Spinal cord (tissue), 10 donors: ENCODE measurements at places on chromosomes 16 and 17. TPM values are rescaled to one million over a fixed set of nuclear protein-coding genes. Genes with fewer than 3 reads are reported as not detected.

KRTAP9-8 gene
- total RNA-seq: not detected

GRCh38 chr17:45874151-45874550 is 20.2 kb upstream of the MAPT start:
- no peak for DNase-seq

RASD1 gene
- 3.2 TPM for total RNA-seq

NOTUM gene
- 3.0 TPM for total RNA-seq

CLUH gene
- total RNA-seq: 21.2 TPM

- DNase-seq: no peak
Observed at GRCh38 chr17:78528541-78528940, 48.7 kb downstream of the DNAH17 start.

DNA sequence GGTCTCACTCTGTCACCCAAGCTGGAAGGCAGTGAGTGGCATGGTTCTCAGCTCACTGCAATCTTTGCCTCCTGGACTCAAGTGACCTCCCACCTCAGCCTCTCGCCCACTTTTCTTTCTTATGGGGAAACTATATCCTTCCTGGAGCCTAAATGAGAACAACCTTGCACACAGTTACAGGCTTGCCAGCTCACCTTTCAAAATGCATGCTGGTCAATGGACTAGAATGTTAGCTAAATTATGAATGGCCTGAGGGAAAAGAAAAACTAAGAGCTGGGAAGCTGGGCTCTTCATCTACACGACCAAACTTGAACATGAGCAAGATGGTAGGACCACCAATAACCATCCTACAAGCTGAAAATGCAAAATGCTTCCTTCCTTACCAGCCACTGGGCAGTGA is 10.6 kb upstream of the LHX1 start:
- no peak for DNase-seq

DNA sequence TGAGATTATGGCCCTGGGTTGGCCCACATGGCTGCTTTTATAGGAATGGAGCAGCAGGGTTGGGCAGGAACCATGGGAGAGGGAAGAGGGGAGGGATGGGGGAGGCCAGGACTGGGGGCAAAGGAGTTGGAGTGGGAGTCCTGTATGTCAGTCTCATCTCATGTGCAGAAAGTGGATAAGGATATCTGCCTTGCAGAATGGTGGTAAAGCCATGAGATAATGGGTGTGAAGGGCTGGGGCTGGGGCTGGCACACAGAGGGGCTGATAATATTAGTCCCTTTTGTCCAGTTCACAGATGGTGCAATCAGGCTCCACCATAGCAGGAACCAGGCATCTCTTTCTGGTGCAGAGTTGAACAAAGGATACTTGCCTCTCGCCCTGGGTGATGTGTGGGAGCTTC is 101.3 kb downstream of the MRM1 start:
- DNase-seq: no peak

PLK1 gene
- total RNA-seq: 7.1 TPM

KDM8 gene
- total RNA-seq: 4.2 TPM

- no peak for DNase-seq
Observed at GRCh38 chr16:87554754-87555427, 47.4 kb upstream of the JPH3 start.

- no peak for DNase-seq
Observed at GRCh38 chr17:60819447-60820130, 141.9 kb downstream of the BCAS3 start.

ALDH3A1 gene
- 0.39 TPM for total RNA-seq

DNA sequence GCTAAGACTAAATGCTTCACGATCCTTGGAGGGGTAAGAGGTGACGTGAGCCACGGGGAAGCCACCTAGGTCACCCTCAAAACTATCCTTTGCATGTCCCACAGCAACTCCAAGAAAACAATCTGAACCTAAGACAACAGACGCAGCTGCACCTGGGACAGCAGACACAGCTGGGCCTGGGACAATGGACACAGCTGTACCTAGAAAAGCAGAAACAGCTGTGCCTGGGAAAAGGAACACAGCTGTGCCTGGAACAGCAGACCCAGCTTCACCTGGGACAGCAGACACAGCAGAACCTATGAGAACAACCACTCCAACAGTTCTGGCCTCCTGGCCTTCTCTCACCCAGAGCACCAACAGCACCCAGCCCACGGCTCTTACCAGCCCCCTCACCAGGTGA is 11.7 kb upstream of the CD300LD start:
- DNase-seq: no peak

DNA sequence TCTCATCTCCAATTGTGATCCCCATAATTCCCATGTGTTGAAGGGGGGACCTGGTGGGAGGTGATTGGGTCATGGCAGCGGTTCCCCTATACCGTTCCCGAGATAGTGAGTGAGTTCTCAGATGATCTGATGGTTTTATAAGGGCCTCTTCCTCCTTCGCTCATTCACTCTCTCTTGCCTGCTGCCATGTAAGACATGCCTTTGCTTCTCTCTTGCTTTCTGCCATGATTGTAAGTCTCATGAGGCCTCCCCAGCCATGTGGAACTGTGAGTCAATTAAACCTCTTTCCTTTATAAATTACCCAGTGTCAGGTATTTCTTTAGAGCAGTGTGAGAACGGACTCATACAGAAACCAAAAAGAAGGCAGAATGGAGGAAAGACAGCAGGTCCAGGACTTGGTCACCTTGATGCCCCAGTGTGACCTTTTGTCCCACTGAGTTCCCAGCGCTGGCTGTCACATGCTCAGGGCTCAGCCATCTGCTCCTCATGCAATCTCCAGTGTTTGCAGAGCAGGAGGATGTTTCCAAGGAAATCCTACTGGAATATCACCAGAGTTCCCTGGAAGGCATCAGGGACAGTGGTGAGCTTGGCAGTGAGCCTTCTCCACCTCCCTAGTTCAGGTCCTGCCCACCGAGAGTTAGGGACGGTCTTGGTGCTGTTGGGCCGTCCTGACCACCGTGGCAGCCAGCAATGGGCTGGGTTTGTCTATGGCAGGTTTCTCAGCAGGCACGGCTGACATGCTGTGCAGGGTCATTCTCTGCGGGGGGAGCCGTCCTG is 96.7 kb downstream of the SEC14L1 start:
- no peak for DNase-seq

DNA sequence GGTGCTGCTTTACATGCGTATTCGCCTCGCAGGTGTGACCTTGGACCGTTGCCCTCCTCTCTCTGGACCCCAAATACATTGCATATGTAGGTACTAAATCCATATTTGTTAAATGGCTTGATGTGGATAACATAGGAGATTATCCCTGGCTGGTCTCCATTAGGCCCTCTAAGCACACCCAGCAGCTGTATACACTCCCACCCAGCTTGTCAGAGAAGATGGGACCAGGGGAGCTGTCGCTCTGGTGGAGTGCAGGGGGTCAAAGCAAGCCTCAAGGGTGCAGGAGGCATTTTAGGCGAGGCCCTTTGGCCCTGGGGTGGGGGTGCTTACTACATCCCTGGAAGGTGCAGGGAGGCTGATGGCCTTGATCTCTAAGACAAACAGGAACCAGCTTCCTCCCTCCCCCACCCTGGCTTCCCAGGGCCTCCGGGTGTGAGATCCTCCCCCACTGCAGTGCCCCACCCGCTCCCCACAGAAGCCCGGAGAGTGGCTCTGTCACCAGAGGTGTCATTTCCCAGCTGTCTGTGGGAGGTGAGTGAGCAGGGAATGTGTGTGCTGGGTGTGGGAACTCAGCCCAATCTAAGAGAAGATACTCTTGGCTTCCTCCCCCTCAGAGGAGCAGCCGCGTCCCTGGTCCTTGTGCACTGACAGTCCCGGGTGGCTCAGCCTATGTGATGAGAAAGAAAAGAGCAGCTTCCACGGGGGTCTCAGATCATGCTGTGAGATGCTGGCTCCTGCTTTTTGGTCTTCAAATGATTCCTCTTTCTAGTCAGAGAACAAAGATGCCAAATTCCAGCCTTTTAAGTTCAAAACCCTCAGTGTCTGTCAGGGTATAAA is 1.4 kb upstream of the VAMP2 start:
- no peak for DNase-seq

DNA sequence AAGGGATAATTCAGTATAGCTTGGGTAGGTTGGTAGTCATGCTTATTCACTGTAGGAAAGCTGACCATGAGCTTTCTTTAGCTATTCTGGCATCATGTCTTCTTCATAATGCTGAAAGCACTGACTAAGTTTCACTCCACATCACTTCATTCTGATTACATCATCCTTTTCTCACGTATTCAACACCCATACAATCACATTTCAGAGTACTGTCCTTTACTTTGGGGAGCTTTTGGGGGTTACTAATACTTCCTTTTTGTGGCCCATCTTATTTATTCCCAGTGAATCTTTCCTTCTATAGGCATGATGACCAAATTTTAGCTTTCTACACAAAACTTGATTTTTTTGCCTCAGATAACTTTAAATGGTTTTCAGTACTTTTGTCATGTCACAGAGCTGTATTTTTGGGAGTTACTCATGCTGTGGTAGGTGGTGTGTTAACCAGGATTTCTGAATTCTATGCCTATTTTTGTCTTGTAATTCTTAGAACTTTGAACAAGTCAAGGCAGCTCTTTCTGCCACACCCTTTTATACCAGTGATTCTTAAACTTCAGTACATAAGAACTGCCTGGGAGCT is 23.5 kb downstream of the TADA2A start:
- DNase-seq: no peak

DNA sequence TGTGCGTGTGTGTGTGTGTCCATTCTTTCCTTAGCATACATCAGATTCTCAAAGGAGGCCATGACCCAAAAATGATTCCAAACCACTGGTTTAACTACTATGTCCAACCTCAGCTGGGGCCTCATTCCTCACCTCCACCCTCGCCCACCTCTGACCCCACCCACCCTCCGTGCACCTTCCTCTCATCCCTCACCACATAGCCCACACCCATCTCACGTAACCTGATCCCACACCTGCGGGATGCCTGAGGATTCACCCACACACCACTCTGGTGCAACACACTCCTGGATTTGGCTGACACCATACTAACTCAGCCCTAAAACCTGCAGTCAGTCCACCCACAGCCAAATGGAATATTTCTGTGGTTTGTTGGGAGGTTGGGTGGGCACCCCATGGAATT is 3.3 kb upstream of the CSNK2A2 start:
- DNase-seq: no peak
